ENCODE measurements at places on chromosomes 7 and 10.
A peak's percentile ranks its signal among the peaks of the same experiment; 100 is the strongest.

GRCh38 chr7:15430911-15431310 lies 130.9 kb downstream of the AGMO start:
- no peak for DNase-seq

GRCh38 chr7:151754142-151754590 lies 122.7 kb downstream of the PRKAG2 start:
- no peak for DNase-seq

GRCh38 chr7:135974667-135975066 lies 2.5 kb downstream of the MTPN start:
- DNase-seq, result no peak

- DNase-seq, result no peak
These were observed 127.5 kb downstream of the CRPPA start for GRCh38 chr7:16293669-16294425.

DNA sequence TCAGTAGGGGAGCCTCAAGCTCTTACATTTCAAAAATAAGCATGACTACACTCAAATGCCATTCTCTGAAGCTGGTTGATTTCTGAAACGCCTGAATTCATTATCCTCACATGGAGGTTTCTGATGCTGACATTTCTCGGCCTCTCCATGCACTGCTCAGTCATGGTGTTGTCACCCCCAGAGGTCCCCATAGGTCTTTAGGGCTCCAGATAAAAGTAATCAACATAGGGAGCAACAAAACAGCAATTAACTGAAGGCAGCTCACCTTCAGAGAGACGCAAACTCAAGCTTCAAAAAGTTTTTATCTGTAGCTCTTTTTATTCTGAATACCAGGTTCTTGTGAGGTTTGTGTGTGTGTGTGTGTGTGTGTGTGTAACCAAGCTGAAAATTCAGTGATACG lies 223.2 kb upstream of the LRRN3 start:
- no peak for DNase-seq

GRCh38 chr10:8511026-8511425 lies 456.5 kb downstream of the GATA3 start:
- DNase-seq, result no peak

GRCh38 chr10:71343392-71343773 lies 24.3 kb downstream of the SLC29A3 start:
- DNase-seq, result no peak

DNA sequence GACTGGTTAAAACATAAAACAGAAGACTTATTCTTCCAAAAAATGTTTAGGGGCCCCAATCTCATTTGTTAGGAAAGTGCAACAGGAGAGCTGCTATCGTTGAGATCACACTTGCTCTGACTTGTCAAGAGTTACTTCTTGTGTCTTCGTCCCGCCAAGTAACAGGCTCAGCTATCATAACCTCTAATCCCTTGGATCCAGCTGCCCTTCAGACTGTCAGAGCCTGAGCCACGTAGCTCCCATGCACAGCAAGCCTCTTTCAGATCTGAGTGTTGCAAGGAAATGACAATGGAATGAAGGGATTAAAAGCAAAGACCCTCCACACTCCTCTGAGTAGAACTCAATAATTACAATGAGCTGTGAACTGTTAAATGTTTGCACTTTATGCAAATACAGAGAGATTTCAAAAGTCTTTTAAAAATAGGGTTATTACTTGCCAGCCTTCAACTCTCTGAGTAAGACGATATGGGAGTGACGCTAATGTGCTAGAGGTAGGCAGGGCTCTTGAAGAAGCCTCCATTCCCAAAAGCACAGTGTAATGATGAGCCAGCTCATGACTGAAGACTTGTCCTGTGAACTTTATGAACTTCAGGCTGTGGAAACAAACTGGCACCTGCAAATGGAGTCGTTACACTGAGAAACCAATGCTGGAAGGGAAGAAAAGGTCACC lies 28.4 kb upstream of the CDK13 start:
- DNase-seq, result no peak

- DNase-seq, result no peak
These were observed 165.8 kb downstream of the CCSER2 start for GRCh38 chr10:84493951-84494848.

- no peak for DNase-seq
These were observed 37.2 kb upstream of the OPTN start for GRCh38 chr10:13062803-13063202.

GRCh38 chr7:29140873-29141468 lies 5.4 kb downstream of the CPVL start:
- peak; percentile 26 for DNase-seq

- DNase-seq, result no peak
These were observed 397.2 kb downstream of the SUGCT start for GRCh38 chr7:40531956-40532355.

DNA sequence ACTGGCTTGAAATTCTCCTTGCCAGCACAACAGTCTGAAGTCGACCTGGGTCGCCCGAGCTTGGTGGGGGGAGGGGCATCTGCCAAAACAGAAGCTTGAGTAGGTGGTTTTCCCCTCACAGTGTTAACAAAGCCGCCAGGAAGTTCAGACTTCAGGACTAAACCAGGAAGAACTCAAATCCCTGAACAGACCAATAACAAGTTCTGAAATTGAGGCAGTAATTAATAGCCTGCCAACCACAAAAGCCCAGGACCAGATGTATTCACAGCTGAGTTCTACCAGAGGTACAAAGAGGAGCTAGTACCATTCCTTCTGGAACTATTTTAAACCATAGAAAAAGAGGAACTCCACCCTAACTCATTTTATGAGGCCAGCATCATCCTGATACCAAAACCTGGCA lies 45.3 kb downstream of the LRRC72 start:
- DNase-seq, result no peak

DNA sequence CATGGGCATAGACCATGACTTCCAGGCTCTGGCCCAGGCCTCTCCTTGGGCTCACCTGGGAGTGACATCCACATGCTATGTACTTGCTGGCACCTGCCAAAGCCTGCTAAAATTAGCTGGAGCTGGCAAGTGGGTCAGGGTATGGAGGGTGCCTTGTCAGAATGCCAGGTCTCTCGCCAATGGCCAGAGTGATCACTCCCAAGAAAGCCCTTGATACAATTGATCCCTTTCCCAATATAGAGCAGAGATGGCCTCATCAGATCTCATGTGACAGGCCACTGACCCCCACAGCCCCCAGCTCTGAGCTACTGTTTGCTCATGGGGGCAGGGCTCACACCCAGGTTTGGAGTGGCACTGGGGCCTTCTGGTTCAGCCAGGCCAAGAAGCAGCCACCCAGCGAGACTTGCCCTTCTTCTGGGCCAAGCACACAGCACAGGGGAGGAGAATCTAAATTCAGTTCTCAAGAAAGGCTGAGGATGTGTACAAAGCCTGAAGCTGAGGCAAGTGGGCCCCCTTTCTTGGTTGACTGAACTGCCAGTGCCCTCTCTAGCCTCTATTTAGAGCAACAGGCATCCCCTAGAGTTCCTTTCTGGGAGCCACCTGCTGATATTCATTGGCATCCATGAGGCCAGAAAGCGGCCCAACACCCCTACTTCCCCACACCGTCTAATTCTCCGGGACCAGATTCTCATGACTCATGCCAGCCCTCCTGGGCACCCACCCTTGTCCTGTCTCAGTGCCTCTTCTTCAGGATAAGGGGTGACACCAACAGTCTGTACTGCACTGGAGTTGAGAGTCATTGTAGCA lies 18.9 kb upstream of the MYL7 start:
- no peak for DNase-seq

GRCh38 chr10:5478694-5479305 lies 20.6 kb downstream of the CALML5 start:
- no peak for DNase-seq

DNA sequence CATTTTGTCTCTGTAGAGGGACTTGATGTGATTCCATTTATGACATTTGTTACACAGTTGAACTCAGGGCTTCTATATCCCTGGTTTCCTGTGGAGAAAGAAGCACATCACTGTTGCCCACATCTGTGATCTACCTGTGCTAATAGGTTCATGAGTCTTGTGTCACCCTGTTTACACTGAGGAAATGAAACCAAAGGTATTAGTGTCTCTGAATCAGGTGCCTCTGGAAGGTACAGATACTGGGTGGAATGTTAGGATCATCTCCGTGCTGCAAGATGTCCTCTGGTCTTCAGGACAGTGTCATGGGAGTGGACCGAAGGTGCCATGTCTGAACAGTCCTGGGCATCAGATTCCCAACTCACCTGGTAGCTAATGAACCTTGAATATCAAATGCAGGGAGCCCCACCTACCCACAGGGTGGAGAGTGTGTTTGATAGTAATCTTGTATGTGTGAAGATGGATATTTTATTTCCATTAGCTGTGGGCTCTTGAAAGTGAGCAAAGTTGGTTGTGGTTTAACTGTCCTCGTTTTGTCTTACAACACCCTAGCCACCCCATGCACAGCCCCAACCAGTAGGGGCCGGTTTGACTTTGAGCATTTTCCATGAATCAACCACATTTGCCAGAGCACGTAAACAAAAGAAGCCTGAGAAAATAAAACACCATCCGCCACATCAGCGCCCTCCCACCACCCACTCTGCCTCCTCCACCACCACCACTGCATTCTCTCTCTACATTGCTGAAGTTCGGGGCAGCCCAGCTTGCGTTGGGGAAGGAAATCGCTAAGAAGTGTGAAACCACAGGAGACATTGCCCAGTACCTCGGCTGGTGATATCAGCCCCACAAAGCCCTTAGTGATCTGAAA lies 40.7 kb downstream of the TARP start:
- DNase-seq, result no peak

GRCh38 chr7:47282790-47283496 lies 299.0 kb downstream of the TNS3 start:
- no peak for DNase-seq

- no peak for DNase-seq
These were observed 8.0 kb downstream of the SKAP2 start for GRCh38 chr7:26856176-26856985.

GRCh38 chr10:100697070-100697469 lies 48.3 kb upstream of the PAX2 start:
- no peak for DNase-seq

DNA sequence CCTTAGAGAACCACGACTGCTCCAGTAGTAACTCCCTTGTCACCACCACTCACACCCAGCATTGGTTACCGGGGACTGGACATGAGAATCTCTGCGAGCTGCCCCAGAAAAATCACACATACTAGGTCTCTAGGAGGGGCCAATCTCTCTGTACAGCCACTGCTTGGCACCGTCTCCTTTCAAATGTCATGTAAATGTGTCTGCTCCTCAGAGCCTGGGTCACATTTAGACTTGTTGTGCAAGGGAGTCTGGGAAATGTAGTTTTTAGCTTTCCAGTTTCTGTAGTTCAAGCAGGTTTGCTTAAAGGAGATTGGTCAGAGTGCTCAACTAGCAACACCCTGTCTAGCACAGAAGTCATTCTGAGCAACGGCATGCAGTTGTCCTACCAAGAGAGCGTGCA lies 60.0 kb downstream of the CHN2 start:
- DNase-seq, result no peak

GRCh38 chr10:78785066-78785465 lies 283.7 kb upstream of the ZMIZ1 start:
- no peak for DNase-seq

GRCh38 chr10:14665865-14666857 lies 108.5 kb downstream of the FAM107B start:
- DNase-seq, result no peak

DNA sequence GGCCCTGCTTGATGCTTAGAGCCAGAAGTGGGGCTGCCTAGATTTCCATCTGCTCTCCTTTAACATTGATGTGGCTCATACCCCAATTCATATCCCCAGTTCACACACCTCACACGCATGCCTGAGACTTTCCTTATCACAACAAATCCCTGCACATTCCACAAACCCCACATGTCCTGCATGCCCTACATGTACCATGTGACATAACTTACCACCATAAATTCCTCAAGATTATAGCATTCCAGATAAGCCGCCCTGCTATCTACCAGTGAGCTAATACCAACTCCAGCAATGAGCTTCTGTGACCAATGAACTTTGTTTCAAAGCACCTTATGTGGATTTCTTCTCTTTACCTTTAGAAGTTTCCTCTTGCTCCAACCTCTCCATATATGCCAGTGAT lies 104.7 kb upstream of the RAB11FIP2 start:
- no peak for DNase-seq

DNA sequence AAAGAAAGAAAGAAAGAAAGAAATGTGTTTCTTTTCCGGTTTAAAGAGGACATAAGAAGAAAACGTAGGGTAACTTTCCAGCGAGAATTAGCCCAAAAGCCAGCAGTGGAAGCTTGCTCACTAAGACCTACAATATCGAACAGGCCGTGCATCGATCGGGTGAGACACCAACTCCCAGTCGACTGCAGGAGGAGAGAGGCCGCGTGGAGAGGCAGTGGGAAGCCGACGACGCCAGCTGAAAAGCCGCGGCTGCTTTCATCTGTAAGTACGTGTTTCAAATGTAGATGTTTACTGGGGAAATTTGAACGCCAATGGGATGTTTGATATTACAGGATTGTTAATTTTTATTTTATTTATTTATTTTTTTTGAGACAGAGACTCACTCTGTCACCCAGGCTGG lies 28.6 kb upstream of the GIMAP8 start:
- no peak for DNase-seq

DNA sequence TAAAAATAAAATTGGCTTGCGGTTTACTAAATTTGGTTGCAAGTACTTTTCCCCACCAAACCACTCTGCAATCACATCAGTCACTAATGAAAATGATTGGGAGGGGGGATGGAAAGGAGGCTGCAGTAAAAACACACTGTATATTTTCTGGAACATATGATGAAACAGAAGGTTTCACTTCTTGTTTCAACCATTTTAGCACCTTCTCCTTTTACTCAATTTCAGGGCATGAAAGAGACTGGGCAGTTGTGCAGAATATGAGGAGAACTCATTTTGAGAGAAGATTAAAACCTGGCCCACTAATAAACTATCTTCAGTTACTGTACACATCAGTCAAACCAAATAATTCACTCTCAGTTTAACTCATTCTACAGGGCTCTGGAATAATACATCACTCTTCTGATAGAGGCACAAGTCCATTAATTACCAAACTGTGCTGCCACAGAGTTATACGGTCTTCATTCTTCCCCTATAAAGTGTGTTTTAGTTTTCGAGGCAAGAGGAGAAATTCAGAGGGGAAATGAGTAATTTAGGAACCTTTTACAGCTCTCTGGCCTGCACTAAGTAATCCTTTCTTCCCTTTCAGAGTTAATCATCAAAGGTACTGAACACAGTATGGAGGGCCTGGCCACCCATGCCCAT lies 25.5 kb downstream of the JAZF1 start:
- no peak for DNase-seq

- no peak for DNase-seq
These were observed 49.3 kb downstream of the JAKMIP3 start for GRCh38 chr10:132114953-132115520.

- DNase-seq, result no peak
These were observed 490.5 kb downstream of the PTPRN2 start for GRCh38 chr7:158097106-158097452.

- no peak for DNase-seq
These were observed 6.2 kb downstream of the WNT8B start for GRCh38 chr10:100468978-100469377.

GRCh38 chr7:13560441-13560840 lies 429.0 kb downstream of the ETV1 start:
- DNase-seq, result no peak

- no peak for DNase-seq
These were observed 73.8 kb downstream of the SHOC2 start for GRCh38 chr10:110993024-110993693.

GRCh38 chr10:131949041-131949862 lies 32.5 kb downstream of the BNIP3 start:
- no peak for DNase-seq

- DNase-seq, result no peak
These were observed 100.1 kb downstream of the BTRC start for GRCh38 chr10:101453791-101454718.
